ENCODE measurements at places on chromosomes 5 and 9. TPM values are rescaled to one million over a fixed set of nuclear protein-coding genes. Genes with fewer than 3 reads are reported as not detected.

DNA sequence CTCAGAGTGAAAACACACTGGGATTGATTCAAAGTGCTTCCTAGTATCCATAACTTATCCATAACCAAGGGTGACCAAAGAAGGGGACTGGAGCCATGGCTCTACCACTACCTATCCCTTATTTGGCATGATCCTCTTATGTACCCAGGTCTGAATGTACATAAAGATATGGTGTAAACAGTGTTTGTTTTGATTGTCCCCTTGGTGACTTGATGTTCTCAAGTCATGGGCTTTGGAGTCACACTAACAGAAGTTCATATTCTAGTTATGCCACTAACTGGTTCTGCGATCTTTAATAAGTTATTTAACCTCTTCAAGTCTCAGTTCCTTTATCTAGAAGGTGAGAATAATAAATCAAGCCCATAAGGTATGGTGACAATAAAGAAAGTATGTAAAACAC lies 283.4 kb upstream of the PTGER4 start:
- no peak for DNase-seq

The EMB gene
- 5.1 TPM for polyA plus RNA-seq

GRCh38 chr5:172505403-172505759 lies 51.1 kb upstream of the SH3PXD2B start:
- no peak for DNase-seq

GRCh38 chr5:141758310-141758998 lies 76.4 kb upstream of the ARAP3 start:
- no peak for DNase-seq

GRCh38 chr9:37650299-37650872 lies 368 bp upstream of the FRMPD1 start:
- DNase-seq, result no peak

DNA sequence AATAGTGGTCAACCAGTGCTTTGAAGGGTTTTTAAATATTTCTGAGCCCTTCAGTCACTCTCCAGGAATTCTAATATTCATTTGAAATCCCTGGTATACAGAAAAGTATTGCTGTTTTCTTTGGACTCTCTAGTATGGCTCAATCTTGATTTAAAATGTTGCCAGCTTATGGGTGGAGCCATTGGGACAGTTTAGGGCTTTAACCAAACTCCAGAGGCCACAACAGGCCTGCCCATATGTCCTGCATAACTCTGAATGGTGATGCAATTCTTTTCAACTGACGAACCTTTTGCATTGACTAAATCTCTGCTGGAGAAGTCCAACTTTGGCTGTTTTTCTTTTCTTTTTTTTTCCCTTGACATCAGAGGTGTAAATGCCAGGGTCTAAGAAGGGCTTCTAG lies 10.3 kb upstream of the ANKHD1 start:
- no peak for DNase-seq
